ENCODE measurements at places on chromosomes 5 and 9.

DNA sequence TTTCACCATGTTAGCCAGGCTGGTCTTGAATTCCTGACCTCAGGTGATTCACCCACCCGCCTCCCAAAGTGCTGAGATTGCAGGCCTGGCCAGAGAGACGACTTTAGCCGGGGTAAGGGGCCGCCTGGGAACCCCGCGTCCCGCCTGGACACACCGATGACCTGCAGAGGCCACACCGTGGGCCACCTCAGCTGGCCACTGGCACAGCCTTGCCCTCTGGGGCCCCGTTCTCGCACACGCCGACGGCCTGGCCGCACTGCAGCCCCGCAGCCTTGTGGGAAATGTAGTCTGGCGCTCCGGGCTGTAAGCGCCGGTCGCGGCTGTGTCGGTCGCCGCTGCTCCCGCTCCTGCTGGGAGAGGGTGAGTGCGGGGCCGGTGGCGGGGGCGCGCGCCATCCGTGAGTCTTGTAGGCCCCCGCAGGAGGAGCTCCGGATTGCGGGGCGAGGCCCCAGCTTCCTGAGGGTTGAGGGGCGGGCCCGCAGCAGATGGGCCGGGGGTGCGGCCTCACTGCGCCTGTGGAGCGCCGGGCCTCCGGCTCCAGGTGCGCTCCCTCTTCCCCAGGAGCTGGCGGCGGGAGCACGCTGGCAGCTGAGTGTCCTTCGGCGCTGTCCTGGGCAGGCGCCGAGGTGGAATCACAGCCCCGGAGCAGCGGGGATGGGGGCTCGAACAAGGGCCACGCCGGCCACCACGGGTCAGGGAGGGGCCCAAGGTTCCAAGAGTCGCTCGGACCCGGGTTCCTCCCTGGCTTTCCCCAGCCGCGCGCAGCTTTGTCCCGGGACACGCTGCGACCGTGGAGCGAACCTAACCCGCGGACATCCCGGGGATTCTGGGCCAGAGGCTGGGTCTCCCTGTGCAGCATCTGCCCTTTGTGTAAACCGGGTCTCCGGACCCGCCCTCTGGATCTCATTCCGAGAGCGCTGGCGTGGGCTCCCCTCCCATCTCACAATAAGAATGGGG lies at the start of gene ZFP2:
Gene ZFP2 (plus strand): TSS at position 299 of the 957 bp plus-strand sequence. CDS start 35,401 bp downstream, outside the sequence.
- DNase-seq = peak; percentile 33

- peak; percentile 4 for DNase-seq
These were observed 7.6 kb downstream of the TTC39B start for GRCh38 chr9:15299374-15299939.

DNA sequence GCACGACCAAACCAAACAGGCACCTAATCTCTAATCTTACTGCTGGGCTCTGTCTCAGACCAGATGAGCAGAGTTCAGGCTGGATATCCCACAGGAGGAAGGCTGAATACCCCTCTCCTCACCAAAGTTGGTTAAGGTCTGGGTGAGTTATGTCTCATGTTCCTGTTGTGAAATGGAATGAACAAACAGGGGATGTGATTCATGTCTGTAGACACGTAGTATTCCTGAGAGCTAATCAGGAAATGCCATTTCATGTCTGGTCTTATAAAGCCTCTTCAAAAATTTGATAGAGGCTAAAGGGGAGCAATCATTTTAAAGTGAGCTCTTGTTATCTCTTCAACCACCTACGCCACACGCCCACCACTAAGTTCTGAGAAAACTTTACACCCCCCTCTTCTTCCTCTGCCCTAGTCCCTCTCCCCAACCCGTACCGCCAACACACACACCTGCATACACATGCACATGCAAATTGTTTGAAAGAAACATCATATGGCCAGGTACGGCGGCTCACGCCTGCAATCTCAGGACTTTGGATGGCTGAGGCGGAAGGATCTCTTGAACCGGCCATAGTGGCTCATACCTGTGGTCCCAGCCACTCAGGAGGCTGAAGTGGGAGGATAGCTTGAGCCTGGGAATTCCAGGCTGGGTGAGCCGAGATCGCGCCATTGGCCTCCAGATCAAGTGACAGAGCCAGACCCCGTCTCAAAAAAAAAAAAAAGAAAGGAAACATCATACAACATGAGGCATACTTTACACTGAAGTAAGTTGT lies 69.8 kb upstream of the RAI14 start:
- DNase-seq = no peak

DNA sequence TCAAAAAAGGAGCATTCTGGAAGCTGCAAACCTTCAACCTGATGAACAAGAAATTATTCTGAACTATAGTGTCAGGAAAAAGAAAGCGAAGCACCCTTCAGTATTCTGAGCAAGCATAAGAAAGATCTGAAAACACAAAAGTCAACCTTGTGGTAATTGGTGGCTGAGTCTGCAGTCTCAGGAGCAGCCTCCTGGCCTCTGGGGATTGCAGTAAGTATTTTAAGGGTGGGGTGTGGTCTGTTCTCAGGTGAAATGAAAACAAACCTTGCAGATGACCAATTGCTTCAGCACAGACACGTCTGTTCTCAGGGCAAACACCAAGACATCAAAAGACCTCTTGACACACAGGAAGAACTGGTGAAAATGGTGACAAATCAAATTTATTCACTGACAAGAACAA lies 147.8 kb upstream of the RAPGEF1 start:
- no peak for DNase-seq

GRCh38 chr9:31445960-31446359 lies 938.5 kb upstream of the ACO1 start:
- peak; percentile 19 for DNase-seq

- no peak for DNase-seq
These were observed 3.7 kb upstream of the CDC23 start for GRCh38 chr5:138216799-138217198.

DNA sequence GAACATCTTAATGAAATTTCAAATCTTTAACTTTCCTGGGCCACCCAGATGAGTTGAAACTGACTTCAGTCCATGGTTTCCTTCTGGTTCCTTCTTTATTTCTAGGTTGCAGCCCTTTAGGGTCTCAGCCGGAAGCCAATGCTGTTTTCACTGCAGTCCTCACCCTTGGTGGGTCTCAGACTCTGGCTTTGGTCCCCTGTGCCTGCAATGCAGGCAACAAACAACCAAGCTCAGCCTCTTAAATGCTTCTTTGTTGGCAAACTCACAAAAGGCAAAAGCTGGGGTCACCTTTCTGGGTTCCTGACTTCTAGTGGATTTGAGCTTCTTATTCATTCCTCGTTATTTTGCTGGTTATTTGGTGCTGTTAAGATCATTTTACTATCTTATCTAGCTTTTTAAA lies 19.3 kb upstream of the APC start:
- no peak for DNase-seq

DNA sequence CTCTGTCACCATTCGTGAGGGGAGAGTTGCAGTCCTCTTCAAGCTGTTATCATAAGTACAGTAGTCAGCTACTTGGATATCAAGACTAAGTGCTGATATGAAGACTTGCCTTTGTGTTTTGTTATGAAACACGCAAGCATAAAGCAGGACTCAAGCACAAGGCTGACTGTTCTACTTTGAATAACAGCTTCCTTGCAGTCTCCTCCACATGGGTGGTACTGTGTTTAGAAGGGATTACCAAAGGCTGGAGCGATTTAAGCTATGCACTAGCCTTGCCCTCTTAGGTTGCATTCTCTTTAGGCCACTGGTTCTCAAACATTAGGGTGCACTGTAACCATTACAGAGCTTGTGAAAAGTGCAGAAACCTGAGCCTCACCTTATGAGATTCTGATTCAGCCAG lies 41.4 kb downstream of the SLC25A51 start:
- DNase-seq = no peak

GRCh38 chr9:90061187-90061586 lies 456.4 kb downstream of the GADD45G start:
- DNase-seq = no peak
